ENCODE measurements at places on chromosomes 11 and 22.

DNA sequence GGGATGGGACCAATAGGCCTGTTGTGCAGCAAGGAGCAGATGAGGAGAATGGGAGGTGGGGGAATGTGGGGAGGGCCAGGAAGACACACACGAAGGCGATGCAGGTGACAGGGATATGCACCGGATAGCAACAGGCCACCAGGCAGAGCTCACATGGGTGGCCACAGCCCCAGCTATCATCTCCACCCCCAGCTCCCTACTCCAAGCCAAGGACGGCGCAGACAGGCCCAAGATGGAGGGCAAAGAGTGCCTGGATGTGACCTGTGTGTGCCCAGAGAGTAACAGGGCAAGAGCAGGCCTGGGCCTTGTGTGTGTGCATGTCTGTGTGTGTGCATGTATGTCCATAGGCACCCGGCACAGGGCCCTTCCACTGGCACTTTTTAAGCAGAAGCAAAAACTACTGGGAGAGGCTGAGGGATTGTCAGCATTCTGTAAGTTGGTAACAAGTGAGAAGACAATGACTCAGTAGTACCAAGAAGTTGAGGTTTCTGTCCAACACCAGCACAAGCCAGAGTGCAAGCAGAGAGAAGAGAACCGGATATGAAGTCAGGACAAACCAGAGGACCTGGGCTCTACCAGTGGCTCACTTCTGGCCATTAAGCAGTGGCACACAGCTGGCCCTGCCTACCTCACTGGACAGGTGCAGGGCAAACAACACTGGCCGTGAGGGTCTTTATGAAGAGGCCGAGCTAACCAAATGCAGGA lies 36.4 kb downstream of the NRXN2 start:
- no peak for DNase-seq

DNA sequence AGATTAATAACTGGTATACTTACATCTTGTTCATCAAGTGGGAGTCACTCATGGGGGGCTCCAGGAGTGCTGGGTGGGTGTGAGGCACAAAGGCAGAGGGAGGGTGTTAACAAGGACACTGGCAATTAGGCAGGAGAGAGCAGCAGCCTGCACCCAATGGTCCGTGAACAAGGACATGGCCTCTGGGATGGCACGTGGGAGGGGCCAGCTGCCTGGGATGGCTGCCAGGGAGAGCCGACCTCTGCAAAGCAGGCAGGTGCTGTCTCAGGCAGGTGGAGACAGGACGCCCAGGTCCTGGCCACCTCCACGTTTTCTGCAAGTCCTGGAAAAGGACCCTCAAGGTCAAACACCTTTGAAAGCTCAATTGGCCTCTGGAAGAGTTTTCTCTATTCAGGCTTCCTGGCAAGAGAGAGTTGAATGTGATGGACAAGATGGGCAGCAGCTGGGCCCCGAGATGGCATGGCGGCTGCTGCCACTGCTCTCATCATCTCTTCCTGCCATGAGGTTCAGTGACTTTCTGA lies 257.1 kb downstream of the BUD13 start:
- DNase-seq: peak; percentile 83

DNA sequence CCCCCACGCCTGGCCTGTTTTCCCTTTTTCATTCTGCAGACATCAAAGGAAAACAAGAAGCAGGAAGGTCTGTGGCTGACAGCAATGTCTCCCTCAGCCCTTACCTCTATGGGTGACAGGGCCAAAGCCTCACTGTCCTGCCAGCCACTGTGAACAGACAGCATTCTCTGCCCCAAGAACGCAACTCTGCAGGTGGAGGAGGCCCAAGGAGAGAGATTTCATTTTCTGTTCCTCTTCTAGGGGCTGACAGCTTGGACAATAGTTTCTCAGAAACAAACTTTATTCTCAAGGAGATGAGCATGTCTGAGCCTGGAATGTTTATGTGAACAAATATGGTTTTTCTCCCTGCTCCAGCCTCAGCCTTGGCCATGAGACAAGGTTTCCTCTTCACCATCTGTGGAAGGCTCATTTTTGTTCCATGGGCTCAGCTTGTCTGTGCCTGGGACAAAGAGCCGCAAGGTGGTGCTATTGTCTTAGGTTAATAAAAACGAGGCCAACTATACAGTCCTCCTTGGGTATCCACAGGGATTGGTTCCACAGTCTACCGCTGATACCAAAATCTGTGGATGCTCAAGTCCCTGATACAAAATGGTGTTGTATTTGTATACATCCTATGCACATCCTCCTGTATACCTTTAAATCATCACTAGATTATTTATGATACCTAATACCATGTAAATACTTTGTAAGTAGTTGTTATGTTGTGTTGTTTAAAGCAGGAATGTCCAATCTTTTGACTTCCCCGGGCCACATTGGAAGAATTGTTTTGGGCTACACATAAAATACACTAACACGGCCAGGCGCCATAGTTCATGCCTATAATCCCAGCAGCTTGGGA lies 5.8 kb downstream of the PIWIL3 start:
- peak; percentile 30 for DNase-seq

DNA sequence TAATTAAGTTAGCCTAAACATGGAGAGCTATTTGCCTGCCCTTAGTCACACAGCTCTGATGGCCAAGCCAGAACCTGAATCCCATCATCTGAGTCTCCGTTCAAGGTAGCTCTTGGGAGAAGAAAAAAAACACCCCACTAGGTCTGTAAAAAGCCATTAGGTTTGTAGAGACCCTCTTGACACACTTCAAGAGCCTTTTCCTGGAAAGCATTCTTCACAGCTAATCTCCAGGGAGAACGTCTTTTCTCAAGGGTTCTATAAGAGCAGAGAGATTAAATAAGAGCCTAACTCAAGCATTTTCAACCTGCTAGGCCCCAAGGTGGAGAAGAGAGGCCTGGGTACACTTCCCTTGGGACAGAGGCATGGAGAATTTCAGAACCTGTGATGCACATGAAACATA lies 61.6 kb upstream of the NAV2 start:
- no peak for DNase-seq

GRCh38 chr11:129696309-129696989 lies 119.2 kb upstream of the TMEM45B start:
- no peak for DNase-seq

GRCh38 chr22:43681731-43682360 lies 130.3 kb downstream of the EFCAB6 start:
- no peak for DNase-seq

- no peak for DNase-seq
These were observed 1.1 kb upstream of the FANCF start for GRCh38 chr11:22626573-22627239.
